Stimulated activated CD4-positive, alpha-beta T cell treated with anti-CD3 and anti-CD28 coated beads, TNF-alpha, amount 100 ng/mL, for 48 hours (primary cell): ENCODE measurements at places on chromosomes 5 and 9.

DNA sequence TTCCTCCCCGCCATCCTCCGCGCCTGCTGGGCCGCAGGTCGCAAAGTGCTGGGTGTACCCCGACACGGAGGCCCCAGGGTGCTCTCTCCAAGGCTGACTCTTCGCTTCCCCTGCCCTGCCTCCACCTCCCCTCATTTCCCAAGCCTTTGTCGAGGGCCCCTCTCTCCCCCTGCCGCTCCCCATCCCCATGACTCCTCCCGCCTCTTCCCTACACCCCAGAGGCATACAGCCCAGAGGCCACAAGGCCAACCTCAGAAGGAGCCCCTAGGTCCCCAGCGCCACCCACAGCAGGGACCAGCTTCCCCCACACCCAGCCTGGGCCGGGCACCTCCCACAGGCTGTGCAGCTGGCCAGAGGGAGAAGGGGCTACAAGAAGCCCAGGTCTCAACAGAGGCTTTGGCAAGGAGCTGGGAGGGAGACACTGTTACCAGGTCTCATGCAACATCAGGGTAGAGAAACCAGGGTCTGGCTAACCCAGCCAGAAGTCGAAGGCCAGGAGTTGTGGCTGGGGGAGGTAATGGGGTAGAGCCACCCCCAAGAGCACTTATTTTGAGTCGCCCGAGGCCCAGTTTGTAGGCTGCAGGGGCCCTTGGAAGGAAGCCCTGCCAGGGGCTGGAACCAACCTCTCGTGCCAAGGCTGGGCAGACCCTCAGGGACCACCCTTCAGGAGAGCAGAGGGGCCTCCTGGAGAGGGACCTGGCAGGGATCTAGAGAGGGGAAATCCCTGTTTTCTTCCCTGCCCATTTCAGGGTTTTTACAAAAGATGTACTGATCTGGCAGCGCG lies 24.5 kb upstream of the SARDH start:
- no peak for DNase-seq

- no peak for DNase-seq
Measured at GRCh38 chr9:94714494-94714893, 12.0 kb upstream of the AOPEP start.

- DNase-seq: no peak
Measured at GRCh38 chr5:137582218-137582617, 83.1 kb upstream of the SPOCK1 start.

DNA sequence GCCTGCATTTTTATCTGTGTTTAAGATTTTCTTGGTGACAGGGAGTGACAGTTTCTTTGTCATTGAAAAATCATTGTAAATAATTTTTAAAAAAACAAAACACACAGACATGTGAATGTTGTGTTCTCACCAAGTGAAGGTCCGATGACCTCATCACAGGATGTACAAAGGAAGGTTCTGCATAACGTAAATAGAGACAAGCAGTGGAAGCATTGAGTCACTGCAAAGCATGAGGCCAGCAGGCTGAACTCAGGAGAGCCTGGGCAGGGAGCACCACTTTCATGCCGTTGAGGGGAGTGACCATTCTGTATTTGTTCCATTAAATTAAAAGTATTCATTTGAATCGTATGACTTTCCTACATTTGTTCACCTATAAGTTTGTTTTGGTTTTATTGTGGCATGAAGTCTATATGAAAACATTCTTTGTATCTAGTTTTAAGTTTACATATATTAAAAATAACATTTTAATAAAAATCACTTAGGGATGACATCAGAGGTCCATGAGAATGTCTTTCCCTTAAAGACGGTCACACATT lies 70.4 kb upstream of the TLE1 start:
- DNase-seq: no peak

GRCh38 chr5:40557501-40557900 lies 122.2 kb upstream of the PTGER4 start:
- no peak for DNase-seq

DNA sequence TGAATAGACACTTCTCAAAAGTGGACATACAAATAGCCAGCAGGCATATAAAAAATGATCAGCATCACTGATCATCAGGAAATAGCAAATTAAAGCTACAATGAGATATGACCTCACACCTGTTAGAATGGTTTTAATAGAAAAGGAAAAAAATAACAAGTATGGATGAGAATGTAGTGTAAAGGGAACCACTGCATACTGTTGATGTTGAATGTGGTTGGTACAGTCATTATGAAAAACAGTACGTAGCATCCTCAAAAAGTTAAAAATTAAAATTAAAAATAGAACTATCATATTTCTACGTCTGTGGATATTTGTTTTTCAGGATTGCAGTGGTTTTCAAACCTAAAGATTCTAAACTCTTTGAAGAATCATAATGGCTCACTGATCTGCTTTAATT lies 215.1 kb upstream of the NREP start:
- no peak for DNase-seq

GRCh38 chr9:17881371-17881770 lies 302.5 kb downstream of the SH3GL2 start:
- no peak for DNase-seq

DNA sequence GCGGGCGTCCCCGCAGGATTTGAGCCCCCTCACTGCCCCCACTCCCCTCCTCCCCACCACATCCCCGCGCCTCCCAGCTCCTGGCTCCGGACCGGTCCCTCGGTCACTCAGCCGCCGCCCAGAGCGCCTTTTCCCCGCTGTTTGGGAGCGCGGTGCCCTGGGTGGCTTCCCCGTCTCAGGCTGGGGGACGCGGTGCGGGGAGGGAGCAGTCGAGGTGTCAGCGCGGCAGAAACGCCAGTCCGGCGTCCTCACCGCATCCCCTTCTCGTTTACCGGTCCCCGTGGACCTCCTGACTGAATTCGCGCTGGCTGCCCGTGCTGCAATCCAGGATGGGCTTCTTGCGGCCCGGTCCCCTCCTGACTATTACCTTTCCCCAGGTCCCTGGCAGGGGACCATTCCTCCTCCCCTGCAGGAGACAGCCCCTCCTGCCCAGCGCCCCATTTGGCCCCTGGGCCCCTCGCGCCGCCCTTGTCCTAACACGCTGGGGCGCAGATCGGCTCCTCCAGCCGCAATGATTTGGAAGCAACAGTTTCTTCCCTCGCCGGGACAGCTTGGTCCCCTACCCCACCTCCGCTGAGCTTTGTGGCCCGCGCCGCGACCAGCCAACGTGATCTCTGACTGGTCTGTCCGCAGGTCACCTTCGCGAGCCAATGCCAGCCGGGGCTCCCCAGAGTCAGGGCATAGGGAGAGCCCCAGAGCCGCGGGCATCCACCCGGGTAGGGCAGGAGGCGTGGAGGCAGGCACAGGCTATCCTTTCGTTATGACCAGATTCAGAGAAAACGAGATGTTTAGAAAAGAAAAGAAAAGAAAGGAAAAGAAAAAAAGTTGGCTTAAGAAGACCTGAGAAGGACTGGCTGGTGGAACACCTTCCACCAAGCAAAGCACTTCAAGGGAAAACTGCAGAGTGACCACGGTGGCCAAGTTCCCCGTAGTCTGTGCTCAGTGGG lies 1.2 kb downstream of the ANKRD33B start:
- DNase-seq: no peak

GRCh38 chr9:84592918-84593317 lies 76.6 kb upstream of the NTRK2 start:
- no peak for DNase-seq

GRCh38 chr9:3495855-3496254 lies 29.9 kb downstream of the RFX3 start:
- DNase-seq: no peak

DNA sequence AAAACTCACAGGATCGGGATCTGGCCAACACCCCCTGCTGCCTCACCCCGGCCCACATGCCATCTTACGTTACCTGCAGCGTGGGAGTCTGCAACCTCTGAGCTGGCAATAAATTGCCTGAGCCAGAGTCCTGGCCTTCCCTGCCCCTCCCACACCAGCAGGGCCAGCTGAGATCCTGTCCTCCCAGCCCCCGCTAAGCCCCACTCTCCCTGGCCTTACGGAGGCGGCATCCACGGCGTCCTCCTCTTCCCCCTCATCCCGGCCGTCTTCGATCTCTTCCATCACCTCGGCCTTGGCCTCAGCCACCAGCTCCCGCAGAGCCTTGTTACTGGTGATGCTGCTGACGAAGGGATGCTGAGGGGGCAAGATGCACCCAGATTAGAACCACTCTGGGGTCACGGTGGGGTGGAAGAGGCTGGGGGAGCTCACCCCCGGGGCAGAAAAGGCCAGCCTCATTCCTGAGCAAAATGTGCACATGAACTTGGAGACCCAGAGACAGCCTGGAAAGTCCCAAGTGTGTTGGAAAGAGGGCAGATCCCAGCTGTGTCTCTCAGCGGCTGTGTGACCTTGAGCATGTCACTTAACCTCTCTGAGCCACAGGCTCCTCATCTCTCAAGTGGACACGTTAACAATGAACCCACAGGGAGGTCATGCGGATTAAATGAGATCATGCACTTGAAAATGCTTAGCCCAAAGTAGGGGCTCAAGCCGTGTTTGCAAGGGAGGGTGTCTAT lies 89.9 kb upstream of the FBXW11 start:
- DNase-seq: no peak

GRCh38 chr5:67020096-67020615 lies 176.4 kb downstream of the CD180 start:
- no peak for DNase-seq

GRCh38 chr9:136725612-136726011 lies 13.2 kb downstream of the DIPK1B start:
- no peak for DNase-seq

DNA sequence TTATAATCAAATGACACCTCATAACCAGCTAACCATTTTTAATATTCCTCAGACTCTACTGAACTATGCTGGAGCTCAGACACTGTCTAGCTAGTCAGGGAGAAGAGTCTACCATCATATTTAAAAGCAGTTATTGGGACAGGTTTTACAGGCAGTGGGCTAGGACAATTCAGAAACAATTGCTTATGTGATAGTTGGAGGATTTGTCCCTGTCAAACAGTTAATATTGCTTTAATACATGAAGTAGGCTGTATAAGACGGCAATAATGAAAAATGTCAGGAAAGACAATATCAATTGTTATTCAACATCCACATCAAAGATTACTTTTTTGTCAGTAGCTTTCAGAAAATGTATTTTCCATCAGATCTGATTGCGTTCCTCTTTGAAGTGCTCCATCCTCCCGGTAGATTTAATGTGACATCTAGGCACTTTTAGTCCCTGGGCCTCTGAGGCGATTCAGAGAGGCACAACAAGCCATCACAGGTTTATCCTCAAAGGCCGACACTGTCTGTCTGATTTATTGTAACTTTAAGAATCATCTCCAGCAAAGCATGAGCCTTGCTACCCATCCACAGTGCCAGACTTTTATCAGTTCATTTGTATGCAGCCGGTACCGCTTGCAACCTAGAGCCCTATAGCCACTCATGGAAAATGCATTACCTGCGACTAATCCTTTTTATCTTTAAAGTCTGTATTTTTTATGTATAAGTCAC lies 152.2 kb downstream of the PSAT1 start:
- DNase-seq: no peak

DNA sequence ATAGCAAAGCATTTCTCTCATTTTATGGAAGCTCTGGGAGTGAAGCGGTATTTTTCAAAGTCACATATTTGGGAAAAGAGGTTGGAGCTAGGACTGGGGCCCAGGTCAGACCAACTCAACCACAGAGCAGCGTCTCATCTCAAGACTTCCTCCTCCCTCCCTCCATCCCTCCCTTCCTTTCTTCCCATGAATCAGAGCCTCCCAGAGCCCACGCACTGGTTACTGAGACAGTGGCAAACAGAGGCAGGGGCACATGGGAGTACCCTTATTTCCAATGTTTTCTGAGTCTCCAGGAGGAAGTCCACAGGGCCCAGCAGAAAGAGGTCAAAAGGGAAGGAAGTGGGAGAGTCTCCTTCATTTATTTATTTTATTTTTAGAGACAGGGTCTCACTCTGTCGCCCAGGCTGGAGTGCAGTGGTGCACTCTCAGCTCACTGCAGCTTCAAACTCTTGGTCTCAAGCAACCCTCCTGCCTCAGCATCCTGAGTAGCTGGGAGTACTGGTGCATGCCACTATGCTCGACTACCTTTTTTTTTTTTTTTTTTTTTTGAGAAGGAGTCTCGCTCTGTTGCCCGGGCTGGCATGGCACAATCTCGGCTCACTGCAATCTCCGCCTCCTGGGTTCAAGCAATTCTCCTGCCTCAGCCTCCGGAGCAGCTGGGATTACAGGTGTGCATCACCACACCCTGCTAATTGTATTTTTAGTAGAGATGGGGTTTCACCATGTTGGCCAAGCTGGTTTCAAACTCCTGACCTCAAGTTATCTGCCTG lies 52.5 kb upstream of the CDKN2AIPNL start:
- no peak for DNase-seq

GRCh38 chr9:21993893-21994555 lies at the start of gene CDKN2A:
CDKN2A (minus strand) TSS chr9:21994392.
- DNase-seq: no peak

- DNase-seq: no peak
Measured at GRCh38 chr5:80915716-80916115, 44.4 kb upstream of the RASGRF2 start.

DNA sequence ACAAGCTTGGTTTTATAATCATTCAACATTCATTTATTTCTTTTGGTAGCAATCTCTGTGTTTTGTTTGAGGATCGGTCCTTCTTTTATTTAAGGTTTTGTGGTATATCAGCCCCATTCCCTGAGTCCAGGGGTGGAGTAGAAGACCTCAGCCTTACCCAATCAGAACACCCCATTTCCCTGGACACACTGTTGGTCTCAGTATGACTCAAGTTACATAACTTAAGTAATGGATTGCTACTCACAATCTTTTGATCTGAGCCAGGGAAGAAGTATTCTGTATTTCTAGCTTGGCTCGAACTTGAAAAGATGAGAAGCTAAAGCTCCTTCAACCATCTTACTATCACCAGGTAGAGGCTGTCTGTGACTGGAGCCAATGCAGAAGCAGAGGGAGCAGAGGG lies 175.2 kb upstream of the HAPLN1 start:
- DNase-seq: no peak

DNA sequence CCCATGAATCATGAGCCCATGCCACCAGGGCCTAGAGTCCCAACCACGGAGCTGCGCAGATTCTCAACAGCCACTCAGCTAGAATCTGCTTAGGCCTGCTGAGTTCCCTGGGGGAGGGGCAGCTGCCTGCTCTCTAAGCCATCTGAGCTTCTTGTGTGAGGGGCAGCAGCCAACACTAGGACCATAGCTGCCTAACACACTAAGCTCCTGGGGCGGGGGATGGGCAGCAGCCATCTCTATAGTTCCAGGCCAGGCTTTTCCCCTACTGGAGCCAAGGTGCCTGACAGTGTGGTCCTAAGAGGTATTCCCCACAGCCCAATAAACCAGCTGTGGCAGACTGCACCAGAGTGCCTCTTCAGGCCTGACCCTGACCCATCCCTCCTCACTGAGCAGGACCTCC lies 255.9 kb upstream of the ACO1 start:
- no peak for DNase-seq

DNA sequence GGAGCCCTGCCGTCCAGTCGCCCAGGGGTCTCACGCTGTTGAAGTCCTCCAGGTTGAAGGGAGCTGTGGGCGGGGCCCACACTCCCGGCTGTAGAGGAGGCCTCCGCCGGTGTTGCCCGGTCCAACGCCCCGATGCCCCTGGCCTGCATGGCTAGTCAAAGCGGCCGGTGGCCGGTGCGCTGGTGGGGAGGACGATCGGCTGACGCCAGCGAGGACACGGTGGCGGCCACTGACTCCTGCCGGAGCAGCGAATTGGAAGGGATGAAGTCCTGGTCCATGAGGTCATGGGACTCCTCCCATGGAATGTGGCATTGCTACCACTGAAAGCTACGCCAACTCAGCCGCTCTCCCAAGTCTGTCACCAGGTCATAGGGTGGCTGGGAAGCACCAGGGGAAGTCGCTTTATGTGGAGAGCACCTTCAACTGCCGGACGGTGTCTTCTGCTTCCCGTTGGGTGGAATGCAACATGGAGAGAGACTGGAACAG lies 11.8 kb downstream of the RCL1 start:
- DNase-seq: no peak

- DNase-seq: no peak
Measured at GRCh38 chr5:5906778-5907177, 471.6 kb downstream of the MED10 start.
